ENCODE measurements at places on chromosomes 7 and 10. TPM values are rescaled to one million over a fixed set of nuclear protein-coding genes. Genes with fewer than 3 reads are reported as not detected.

GRCh38 chr10:113450906-113451305 lies 101.9 kb upstream of the HABP2 start:
- DNase-seq, result no peak

- DNase-seq, result peak; percentile 30
Observed at GRCh38 chr10:22606164-22606614, 108.2 kb downstream of the PIP4K2A start.

DNA sequence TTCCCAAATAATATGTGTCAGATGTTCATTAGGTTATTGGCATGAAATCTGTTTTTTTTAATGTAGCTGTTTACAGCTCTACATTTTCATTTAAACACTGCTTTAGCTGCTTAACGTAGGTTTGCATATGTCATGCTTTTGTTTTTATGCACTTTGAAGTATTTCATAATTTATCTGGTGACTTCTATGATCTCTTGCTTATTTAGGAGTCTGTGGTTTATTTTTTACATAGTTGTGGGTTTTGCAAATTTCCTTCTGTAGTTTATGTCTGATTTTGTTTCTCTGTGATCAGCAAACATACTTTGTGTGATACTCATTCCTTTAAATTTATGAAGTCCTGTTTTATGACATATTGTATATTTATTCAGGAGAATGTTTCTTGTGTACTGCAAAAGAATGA lies 606.5 kb upstream of the PFKP start:
- DNase-seq, result peak; percentile 9

GRCh38 chr7:155224116-155224811 lies 73.4 kb upstream of the INSIG1 start:
- DNase-seq, result no peak

DNA sequence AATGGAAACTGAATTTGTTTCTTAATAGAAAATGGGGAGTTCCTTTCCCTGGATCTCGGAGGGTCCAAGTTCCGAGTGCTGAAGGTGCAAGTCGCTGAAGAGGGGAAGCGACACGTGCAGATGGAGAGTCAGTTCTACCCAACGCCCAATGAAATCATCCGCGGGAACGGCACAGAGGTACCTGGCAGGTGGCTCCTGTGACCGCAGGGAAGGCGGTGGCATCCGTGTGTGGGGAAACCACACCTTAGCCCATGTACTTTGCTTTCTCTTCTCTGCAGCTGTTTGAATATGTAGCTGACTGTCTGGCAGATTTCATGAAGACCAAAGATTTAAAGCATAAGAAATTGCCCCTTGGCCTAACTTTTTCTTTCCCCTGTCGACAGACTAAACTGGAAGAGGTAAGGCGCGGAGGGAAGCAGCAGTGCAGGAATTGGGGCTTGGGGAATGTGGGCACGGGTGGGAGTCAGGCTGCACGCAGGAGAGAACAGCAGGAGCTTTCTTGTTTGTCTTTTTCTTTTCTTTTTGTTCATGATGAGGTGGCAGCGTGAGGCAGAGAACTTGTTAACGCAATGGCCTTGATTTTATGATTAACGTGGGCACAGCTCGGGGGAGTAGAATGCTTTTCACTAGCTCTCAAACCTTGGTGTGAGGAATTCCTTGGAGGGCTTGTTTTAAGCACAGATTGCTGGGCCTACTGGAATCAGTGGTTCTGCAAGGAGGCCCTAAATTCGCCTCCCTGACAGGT lies 12.8 kb downstream of the HKDC1 start:
- DNase-seq, result no peak

DNA sequence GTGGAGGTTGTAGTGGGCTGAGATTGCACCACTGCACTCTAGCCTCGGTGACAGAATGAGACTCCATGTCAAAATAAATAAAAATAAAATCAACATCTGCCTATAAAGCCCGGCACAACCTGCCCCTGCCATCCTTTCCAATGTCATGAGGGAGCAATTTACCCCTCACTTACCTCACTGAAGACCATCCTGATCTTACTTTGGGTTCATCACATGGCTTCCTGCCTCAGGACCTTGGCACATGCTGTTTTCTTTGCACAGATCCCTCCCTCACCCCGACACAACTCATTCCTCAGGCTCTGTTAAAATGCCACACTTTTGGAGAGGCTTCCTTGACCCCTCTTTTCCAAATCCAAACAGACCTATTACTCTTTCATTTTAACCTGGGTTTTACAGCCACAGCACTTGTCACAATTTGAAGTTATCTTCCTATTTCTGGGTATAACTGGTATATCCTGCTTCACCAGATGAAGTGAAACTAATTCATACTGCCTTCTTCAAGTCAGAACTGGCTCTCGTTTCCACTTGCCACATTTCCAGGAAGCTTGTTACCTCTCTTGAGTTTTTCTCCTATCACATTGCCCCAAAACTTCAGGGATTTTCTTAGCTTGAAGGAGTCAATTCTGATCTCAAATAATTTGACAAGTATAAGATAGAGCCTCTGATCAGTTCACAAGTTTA lies 69.3 kb upstream of the PARD3 start:
- DNase-seq, result no peak

Gene EGFR
- total RNA-seq, result 12.6 TPM

Gene CAV2
- total RNA-seq, result 67.2 TPM

Gene NME8
- total RNA-seq, result not detected

Gene AGAP9
- total RNA-seq, result 2.9 TPM

Gene CACNA2D1
- 28.0 TPM for total RNA-seq

All from H4 (cell line).